GM18507 (cell line): ENCODE measurements at places on chromosomes 16 and 17.
A peak's percentile ranks its signal among the peaks of the same experiment; 100 is the strongest.

DNA sequence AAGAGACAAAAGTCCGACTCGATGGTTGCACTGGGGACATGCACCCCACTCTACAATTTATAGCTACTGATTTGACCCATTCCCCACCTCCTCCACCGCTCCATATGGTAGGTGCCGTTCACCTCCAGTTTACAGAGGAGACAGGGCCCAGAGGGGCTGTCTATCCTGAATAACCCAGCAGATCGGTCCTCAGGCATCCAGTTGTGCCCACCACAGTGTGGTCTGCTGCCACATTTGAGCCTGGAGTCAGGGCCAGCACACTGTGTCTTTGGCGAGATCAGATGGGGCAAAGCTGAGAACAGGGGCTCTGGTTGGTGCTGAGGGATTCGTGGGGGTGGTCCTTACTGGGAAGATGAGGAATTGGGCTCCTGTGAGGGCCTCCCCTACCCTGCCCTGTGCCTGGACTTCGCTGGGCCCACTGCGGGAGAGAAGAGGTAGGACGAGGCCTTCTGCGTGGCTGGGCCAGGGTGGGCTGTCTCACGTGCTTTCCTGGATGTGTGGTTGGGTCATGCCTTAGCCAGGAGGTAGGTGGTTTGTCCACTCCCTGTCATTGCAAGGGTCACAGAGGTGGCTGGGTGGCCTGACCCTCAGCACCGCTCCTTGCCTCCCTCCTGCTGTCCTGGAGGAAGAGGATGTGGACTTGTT lies 2.8 kb downstream of the ADCY7 start:
- no peak for DNase-seq

- DNase-seq = no peak
These were observed 164.7 kb downstream of the MSI2 start for GRCh38 chr17:57420734-57421717.

GRCh38 chr17:45013021-45013997 lies 38.1 kb downstream of the DCAKD start:
- DNase-seq = no peak

GRCh38 chr16:7439518-7439917 lies 106.9 kb downstream of the RBFOX1 start:
- DNase-seq = no peak

DNA sequence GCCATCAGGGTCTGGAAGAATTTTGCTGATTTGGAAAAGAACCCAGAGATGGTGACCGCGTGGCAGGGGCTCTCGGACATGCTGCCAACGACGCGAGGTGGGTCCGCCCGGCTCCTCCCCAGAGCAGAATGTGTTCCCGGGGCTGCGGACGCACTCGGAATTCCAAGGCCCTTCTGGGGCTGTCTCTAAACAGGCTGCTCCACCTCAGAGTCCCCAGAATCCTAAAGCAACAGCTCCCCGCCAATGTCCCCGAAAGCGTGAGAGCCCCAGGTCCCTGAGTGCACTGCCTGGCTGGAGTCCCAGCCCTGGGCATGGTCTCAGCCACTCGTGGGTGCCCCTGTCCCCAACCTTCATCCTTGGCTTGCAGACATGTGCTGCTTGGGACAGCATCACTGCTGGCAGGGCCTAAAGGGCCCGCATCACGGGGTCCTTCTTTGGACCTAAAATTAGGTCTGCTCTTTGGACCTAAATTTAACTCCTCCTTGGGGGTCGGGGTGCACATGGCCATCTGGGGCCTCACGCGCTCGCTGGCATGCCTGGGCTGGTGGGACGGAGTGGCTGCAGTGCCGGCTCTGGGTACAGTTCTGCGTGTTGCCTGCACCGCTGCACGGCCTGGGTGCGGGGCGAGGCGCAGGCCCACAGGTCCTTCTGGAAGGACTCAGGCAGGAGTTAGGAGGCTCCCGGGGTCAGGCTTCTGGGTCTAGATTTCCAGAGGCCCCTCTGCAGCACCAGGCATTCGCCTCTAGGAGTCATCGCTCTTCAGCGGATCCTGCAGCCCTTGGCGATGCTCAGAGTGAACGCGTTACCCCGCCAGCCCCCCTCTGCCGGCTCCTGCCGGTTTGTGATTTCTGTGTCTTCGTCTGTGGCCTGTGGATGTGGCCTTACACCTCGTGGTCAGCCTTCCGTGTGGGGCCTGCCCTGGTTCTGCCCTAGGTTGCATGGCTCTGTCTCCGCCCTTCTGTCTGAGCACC lies 41.9 kb upstream of the CHMP6 start:
- no peak for DNase-seq

DNA sequence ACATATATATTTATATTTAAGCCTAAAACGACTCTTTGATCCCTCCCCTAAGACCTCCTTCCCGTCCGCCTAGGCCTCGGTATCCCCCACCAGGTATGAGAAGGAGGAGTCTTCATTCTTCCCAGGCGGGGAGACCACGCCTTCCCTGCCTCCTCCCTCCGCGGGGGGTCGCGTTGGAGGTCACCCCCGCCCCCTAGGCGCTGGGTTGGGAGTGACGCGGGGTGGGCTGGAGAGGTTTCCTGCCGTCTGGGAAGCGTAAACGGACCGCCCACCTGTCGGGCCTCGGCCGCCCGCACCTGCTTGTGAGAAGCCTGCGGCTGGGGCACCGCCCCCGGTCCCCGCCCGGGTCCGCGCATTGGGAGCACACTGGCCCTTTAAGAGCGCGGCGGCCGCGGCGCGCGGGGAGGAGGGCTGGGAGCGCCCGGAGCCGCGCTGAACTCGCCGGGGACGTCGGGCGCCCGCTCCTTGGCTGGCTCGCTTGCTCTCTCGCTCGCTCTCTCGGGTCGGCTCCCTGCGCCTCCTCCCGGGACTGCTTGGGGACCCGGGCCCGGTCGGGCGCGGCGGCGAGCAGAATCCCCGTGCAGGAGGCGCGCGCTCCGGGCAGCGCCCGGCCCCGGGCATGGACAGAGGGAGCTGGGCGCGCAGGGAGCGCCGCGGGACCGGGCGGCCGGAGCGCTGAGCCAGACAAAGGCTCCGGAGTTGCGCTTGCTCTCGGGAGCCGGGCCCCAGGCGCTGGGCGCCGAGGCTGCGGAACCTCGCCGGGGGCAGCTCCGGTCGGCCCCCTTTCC lies at the start of gene MMP15:
TSS of gene MMP15 (plus strand) at position 404 of the 788 bp plus-strand sequence. CDS start 597 bp downstream, outside the sequence.
- no peak for DNase-seq

DNA sequence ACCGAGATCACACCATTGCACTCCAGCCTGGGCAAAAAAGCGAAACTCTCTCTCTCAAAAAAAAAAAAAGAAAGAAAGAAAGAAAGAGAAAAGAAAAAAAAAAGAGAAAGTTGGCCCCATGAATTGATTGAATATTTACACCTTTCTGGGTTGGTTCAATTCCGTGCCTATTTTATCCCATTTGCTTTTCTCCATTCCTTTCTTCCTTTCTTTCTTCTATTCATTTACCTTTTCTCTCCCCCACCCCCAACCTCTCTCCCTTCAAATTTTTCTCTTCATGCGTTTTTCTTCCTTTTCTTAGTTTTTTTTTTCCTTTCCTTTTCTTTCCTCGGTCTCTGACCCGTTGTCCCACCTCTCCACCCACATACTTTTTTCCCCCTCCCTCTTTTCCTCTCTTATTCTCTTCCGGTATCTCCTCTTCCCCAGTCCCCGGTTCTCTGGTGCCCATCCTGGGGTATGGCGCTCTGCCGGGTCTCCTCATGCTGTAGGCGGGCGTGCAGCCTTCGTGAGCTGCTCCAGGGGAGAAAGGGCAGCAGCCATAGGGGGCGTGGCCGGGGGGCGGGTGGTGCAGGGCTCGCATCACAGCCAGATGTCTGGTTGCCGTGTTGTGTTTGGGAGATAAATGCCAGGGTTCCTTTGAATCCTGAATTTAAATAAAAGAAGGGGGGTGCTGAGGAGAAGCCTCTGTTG lies 5.3 kb upstream of the COL1A1 start:
- DNase-seq = no peak

DNA sequence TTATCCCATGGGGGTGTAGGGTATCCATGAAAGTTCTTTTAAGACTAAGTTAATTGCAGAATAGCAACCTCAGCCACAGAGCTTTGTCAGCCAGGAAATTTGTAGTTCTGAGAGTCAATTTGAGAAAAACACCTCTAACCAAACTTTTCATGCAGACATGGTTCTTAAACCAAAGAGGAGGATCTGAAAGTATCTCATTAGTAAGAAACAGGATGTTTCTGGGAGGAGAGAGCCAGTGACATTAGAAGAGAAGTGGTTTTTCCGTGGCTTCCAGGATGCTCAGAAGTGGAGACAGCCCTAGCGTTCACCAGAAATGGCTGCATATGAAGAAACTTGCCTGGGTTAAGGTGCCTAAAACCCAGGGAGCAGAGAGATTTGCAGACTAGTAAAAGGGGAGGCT lies 7.9 kb downstream of the GNAO1 start:
- DNase-seq = peak; percentile 32

GRCh38 chr16:84308120-84308519 lies 13.4 kb downstream of the WFDC1 start:
- no peak for DNase-seq

GRCh38 chr16:29729116-29729521 lies 16.7 kb downstream of the C16orf54 start:
- DNase-seq = no peak

DNA sequence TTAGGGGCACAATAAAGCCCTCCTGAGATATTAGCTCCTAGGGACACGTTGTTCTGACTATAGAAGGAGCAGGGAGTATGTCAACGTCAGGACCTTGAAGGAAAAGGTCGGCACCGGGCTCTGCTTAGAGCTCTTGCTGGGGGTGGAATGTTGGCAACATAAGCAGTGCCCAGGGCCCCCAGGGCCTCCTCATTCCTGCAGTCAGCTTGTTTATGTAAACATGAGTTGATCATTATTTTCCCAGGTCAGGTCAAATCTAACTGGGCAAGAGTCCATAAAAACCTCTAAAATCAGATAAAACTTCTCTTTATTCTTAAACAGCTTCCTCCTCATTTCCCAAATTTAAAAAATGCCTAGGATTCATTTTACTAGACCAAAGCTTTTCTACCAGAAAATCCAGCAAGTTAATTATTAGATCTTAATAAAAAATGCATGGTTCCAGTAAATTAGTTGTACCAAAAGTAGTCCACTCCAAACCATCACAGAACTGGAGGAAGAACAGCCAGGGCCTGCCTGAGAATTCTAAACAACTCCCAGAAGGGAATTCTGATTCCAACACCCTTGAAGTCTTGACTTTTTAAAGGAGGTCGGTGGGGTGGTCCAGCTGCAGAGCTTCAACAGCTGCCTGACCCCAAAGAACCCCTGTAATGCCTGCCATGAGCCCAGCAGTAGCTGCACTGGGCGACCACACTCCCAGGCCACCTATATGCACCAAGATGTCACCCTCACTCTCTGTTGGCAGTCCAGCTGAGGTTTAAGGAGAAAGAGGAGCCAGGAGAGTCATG lies 54.3 kb downstream of the AMFR start:
- no peak for DNase-seq

DNA sequence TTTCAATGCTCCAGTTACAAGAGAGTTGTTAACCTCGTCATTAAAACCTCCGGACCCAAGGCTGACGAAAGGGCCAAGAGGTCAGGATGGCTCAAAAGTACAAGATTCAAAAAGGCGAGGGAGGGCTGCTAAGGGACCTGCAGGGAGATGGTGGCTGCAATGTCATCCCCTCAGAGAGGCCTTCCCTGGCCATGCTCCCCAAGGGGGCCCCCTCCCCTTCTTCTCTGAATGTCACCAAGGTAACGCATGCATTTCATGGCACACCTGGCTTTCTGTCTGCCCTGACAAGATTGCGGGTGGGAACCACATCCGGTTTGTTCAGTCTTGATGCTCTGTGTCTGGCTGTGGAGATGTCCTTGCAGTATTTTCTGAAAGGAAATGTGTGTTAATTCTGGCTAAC lies 89.9 kb downstream of the C16orf78 start:
- peak; percentile 75 for DNase-seq

DNA sequence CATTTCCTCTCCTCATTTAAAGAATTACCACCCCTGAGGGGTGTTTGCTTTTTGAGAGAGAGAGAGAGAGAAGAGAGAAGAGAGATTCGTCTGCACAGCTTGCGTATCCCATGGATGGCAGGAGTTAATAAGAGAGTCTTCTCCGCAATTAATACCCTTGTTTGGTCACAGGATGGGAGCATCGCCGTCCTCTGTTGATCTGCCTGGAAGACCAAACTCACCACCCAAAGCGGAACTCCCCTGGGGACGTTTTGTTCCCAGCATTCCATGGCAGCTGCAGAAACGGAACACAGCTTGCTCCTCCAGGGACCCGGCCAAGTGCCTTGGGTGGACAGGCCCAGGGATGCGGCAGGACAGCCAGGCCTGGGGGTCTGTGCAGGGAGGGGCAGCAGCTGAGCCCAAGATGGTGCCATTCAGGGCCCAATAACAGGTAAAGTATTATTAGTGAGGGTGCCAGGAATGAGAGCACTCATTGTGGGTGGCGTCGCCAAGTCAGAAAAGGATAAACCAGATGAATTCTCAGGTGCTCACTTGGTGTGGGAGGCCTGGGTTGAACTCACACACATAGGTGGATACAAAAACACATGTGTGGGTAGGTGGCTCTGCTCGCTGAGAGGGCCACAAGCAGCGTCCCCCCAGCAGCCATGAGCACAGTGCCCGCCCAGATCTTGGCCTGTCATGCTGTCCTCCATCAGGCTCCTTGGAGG lies 83.1 kb downstream of the NT5M start:
- DNase-seq = no peak
